AG04449 (cell line): ENCODE measurements at places on chromosomes 2 and 18.

DNA sequence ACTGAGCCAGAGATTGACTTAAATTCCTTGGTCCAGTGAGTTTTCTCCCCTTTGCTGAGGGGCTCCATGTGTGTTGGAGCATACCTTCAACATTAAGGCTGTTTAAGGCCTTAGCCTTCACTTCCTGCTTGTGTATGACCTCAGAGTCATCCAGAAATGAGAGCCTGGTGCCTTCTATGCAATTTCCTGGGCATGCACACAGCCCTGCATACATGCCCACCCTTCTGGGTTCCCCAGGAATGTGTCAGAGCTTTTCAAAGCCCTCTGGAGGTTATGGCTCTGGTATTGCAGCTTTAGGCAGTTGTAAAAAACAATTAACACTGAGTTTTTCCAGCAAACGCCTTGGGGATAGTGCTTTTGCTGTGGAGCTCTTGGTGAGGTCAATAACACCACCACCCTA is 16.7 kb downstream of the IL1R1 start:
- DNase-seq: no peak

GRCh38 chr2:157468931-157469708 is 25.2 kb upstream of the CYTIP start:
- DNase-seq: peak; percentile 77

DNA sequence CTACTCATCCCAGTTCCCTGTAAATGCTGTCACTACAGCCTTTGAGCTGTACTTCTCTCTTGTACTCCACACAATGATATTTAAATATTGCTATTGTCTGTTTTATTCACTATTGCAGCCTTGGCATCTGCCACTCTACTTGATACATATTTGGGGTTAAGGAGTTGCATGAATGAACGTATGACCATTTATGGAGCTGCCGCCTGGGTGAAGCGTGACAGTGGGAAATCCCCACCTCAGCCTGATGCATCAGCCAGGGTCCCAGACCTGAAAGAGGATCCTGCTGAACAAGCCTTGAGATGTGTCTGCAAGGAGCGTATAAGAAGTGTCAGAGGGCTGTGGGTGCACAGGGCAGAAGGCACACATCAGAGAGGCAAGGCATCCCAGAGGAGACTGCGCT is 39.1 kb downstream of the MRPL35 start:
- DNase-seq: no peak

GRCh38 chr2:150204451-150204850 is 283.0 kb downstream of the RND3 start:
- DNase-seq: peak; percentile 84

GRCh38 chr2:130820279-130820861 is 16.3 kb upstream of the ARHGEF4 start:
- DNase-seq: no peak

DNA sequence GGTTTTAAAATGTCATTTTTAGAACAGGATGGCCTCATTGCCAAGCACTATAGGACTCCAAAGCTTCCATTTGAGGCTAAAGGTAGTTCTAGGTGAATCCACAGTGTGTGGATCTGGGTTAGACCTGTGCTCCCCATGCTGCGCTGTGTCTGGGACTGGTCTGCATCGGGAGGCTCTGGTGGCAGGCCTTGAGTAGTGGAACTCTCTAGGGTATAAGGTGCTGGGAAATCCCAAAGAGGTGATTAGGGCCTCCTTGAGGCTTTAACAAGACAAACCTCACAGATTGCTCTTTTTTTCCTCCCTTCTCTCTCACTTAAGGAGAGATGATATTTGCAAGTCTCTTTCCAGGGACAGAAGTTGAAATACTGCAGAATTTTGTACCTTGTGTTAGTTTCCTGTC is 9.3 kb downstream of the SEC11C start:
- no peak for DNase-seq

DNA sequence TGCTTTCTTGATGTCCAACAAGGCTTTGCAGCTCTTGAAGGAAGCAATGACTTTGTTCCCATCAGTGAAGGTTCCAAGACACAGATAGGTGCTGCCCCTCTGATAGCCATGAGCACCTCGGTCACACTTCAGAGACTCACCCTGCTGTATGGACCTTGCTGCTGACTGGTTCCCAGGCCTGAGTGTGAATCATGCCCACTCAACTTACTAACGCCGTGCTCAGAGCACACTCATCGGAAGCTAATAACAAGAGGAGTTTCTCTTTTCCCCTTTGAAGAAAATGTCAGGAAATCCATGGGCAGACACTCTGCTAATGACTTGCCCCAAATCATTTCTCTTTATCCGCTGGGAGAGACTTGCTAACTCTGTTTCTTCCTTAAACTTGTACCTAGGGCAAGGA is 83.8 kb upstream of the ARL4C start:
- DNase-seq: no peak

DNA sequence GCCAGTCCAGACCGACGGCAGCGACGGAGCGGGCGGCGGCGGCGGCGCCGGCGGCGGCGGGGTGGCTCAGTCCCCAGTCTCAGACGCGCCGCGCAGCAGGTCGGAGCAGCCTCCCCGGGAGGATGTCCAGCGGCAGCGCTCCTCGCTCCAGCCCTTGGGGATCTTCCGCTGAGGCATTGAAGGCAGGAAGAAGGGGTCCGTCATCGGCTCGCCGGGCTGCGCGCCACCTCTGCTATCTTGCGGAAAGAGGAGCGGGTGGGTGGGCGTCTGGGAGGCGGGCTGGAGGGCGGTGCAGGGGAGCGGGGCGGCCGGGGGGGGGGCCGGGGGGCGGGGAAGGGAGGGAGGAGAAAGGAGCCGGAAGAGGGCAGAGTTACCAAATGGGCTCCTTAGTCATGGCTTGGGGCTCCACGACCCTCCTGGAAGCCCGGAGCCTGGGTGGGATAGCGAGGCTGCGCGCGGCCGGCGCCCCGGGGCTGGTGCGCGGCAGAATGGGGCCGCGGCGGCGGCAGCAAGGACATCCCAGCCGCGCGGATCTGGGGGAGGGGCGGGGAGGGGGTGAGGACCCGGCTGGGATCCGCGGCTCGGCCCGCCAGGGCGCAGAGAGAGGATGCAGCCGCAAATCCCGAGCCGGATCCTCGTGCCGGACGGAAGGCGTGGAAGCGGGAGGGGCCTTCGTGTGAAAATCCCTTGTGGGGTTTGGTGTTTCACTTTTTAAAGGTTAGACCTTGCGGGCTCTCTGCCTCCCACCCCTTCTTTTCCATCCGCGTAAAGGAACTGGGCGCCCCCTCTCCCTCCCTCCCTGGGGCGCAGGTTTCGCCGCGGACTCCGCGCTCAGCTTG is at the start of gene NETO1:
Gene NETO1 (minus strand): TSS at position 242 of the 839 bp plus-strand sequence. CDS start 696 bp downstream, outside the sequence.
- no peak for DNase-seq

GRCh38 chr18:3411854-3412268 is 38.1 kb upstream of the TGIF1 start:
- no peak for DNase-seq
